ENCODE measurements at places on chromosomes 11 and 22.
A peak's percentile ranks its signal among the peaks of the same experiment; 100 is the strongest.

GRCh38 chr11:64359712-64360445 lies 917 bp downstream of the RPS6KA4 start:
- DNase-seq, result no peak

GRCh38 chr11:14370496-14370895 lies 11.5 kb upstream of the RRAS2 start:
- DNase-seq, result no peak

- no peak for DNase-seq
These were observed 185.5 kb downstream of the MN1 start for GRCh38 chr22:27616033-27616432.

- DNase-seq, result no peak
These were observed 43.2 kb downstream of the NAT10 start for GRCh38 chr11:34148504-34149165.

GRCh38 chr11:68122936-68123539 lies 1.9 kb upstream of the CHKA start:
- no peak for DNase-seq

- peak; percentile 55 for DNase-seq
These were observed at the start of gene C1QTNF6 for GRCh38 chr22:37187891-37188761. C1QTNF6 (minus strand) TSS chr22:37188247; CDS start chr22:37188213, 34 bp downstream.

DNA sequence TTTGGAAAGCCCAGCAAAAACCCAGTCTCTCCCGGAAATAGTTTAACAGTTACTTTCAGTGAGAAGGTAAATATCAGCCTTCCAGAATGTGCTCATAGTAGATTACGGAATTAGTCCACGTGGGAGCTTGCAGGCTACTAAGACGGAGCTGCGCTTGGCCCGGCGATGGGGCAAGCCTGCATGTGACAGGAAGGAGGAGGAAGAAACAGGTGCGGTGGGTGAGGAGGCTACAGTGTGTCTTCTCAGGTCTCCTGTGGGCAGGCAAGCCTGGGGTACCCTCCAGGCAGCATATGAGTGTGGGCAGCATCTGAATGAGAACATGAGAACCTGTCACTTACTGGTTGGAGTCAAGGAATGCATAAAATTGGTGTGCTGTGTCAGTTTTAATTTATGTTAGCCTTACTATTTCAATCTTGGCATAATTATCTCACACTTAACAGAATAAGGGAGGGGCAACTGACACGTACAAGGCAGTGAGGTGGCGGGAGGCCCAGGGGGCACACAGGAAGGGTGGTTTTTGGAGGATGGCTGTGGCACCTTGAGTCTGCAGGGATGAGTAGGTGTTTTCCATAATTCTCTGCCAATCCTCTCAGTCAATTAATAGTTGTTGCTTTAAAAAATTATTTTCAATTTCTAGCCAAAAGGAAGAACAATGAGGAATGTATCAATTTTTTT lies 35.7 kb downstream of the CLMP start:
- no peak for DNase-seq

GRCh38 chr22:49884503-49885260 lies 31.0 kb downstream of the ZBED4 start:
- DNase-seq, result no peak

DNA sequence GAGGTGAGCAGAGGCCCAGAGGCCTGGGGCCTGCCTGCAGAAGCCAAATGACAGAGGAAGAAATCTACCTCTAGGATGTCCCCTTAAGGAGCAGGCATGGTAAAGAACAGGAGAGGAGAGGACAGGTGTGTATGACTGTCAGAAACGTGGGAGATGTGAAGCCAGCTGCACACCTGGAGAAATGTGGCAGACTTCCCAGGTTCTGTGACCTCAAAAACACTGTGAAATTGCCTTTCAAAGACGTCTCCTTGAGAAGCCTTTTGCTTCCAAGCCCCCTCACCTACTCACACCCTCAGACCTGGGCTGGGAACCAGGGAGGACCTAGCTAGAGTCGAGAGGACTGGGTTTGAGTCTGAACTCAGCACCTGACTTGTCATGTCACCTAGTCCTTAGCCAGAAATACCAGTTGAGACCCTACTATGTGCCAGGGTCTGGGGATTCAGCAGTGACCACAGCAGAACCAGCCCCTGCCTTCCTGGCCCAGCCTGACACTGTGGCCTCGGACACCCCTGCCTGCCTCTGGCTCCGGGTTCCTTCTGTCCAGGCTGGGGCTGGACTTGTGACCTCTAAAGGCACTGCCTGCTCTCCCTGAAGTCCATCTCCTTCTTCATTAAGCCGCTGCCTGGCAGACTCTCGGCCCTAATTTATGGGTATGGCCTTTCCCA lies 5.6 kb downstream of the TPBGL start:
- DNase-seq, result no peak

GRCh38 chr11:111939836-111940604 lies 2.9 kb downstream of the DIXDC1 start:
- DNase-seq, result no peak

- DNase-seq, result no peak
These were observed 6.3 kb downstream of the RCOR2 start for GRCh38 chr11:63910675-63911074.

All from AG20443 (cell line).